ENCODE measurements at places on chromosomes 2 and 18. TPM values are rescaled to one million over a fixed set of nuclear protein-coding genes. Genes with fewer than 3 reads are reported as not detected.

Gene TACR1
- not detected for total RNA-seq

Gene MAP4K4
- 87.8 TPM for total RNA-seq

Gene CRYGC
- not detected for total RNA-seq

Gene KIAA2012
- under 0.01 TPM for total RNA-seq

Gene DLX1
- not detected for total RNA-seq

Gene ERCC3
- 45.1 TPM for total RNA-seq

Gene M1AP
- total RNA-seq: 0.39 TPM

Gene MPPE1
- 43.6 TPM for total RNA-seq

Gene INPP4A
- total RNA-seq: 16.1 TPM

Gene CHRND
- total RNA-seq: not detected

Gene ZC3H8
- 3.9 TPM for total RNA-seq

Gene FAM161A
- total RNA-seq: 1.1 TPM

Gene PRKAG3
- total RNA-seq: not detected

Gene APOB
- 0.22 TPM for total RNA-seq

Gene MAPK4
- total RNA-seq: 7.5 TPM

Gene MYO5B
- 20.7 TPM for total RNA-seq

Gene PDE11A
- total RNA-seq: under 0.01 TPM

Gene TAF1B
- total RNA-seq: 19.0 TPM

Gene TRAPPC8
- total RNA-seq: 38.5 TPM

Gene SP140
- not detected for total RNA-seq

Gene FEZ2
- 60.1 TPM for total RNA-seq

Gene DYNAP
- total RNA-seq: not detected

Gene CRYGD
- not detected for total RNA-seq

Gene IL18R1
- total RNA-seq: 4.3 TPM

Gene TAF4B
- total RNA-seq: 2.2 TPM

Gene SRD5A2
- total RNA-seq: not detected

Gene RASGRP3
- not detected for total RNA-seq
